GM23338 (cell line): ENCODE measurements at places on chromosomes 12 and 14. TPM values are rescaled to one million over a fixed set of nuclear protein-coding genes. Genes with fewer than 3 reads are reported as not detected.

GRCh38 chr12:31353750-31354708 is 28.1 kb upstream of the SINHCAF start:
- DNase-seq = no peak

GRCh38 chr12:128829861-128830504 is 6.2 kb upstream of the SLC15A4 start:
- DNase-seq = no peak

TAS2R30 gene
- 9.7 and 13.7 TPM in 2 replicates for total RNA-seq

IL25 gene
- total RNA-seq = not detected in 2 replicates

OR6C2 gene
- not detected in 2 replicates for total RNA-seq

DNA sequence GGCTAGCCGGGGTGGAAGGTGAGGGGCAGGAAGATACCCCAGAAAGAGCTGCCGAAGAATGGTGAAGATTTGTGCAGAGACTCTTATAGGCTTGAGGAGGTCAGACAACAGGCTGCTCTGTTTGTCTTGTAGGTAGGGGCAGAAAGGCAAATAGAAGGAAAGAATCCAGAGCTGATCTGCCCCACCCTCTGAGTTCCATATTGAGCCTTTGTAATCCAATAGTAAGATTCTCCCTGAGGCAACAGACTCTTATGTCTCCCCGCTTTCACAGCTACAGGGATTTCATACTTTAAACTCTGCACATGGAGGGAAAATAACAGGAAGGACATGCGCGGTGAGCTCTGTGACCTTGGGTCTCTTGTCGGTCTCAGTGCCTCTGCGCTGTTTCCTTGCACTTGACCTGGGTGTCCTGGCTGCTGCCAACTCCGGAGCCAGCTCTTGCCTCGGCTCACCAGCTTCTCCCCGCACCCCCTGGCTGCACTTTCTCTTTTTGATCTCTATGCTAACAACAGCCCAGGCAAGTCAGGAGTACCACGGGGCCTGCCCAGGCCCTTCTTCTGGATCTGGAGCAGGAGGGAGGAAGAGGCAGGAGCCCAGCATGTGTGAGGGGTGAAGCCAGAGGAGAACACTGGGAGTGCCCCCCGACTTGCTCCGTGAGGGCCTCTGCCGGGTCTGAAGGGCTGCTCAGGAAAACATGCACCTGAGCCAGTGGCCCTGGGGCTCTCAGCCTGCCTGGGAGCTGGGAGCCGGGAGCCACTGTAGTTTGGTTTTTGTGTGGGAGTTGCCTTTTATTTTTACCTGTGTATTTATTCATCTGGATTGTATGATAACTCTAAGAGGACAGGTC is 75.8 kb downstream of the PPP1R36 start:
- DNase-seq = no peak

DNA sequence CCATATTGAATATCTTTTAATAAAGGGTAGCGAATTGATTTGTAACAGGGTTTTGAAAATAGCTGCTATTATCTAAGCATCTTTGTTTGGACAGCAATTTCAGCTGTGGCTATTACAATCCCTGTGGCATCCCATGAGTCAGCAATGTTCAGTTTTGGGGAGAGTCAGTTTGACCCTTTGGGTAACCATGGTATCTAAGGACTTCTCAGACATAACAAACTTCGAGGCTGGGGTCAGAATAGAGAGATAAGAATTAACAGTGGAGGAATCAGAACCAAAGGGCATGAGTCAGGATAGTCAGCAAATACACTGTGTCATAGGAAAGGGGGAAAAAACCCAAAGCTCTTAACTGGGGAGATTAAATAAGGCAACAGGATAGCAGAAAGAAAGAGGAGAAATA is 11.7 kb upstream of the PTHLH start:
- DNase-seq = no peak

DNA sequence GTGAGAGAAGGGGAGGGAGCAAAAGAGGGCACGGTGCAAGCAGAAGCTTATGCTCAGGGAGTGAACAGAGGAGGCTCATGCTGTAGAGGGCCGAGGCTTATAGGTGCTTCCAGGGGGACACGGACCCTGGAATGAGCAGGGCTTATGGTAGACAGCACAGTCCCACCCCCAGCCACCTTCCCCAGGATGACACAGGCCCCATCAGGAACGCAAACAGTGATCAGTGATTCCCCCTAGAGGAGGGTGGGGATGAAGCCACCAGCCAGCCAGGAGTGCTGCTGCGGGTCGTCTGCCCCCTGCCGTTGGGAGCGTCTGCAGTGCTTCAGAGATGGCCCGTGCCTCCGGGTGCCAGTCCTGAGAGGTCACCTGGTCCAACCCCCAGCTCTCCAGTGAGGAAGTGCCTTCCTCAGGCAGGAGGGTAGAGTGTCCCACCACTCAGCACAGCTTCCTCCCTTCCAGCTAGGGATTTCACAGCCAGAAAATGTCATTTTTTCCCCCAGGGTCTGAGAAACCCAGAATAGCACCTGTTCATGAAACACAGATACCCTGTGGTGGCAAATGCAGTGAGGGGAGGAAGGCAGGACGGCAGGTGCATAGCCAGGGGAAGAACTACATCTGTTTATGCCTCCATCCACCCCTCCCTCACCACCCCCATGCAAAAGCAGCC is 60.7 kb downstream of the SLC6A12 start:
- DNase-seq = peak; percentile 90

- no peak for DNase-seq
These were observed 25.9 kb downstream of the SSH1 start for GRCh38 chr12:108831309-108831991.

- DNase-seq = no peak
These were observed 34.7 kb downstream of the SPATA7 start for GRCh38 chr14:88420187-88420586.

DNA sequence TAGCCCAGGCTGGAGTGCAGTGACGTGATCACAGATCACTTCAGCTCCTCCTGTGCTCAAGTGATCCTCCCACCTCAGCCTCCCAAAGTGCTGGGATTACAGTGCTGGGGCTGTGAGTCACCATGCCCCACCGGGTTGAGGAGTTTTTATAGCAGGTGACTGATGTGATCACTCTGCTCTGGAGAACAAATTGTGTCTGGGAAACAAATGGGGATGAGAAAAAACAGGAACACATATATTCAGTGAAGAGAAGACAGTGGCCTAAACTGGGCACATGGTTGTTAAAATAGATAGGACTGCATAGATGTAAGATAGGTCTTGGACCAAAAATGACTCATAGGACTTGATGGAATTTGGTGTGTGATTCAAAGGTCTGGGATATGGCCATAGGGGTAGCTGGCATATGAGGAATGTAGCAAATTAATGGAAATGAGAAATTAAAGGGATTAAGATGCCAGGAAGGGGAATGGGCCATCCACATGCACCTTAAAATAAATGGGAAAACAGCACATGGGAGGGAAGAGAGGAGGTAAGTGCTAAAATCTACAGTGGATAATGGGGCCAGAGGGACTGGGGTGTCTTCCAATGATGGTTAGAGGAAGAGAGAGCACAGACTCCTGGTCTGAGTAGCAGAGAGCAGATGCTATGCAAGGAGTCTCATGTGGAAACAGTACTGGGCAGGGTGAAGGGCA is 11.2 kb downstream of the BCAT1 start:
- DNase-seq = no peak

- DNase-seq = peak; percentile 94
These were observed 69.6 kb downstream of the MOK start for GRCh38 chr14:102235275-102235897.

- no peak for DNase-seq
These were observed 5.5 kb downstream of the TAPBPL start for GRCh38 chr12:6457220-6457945.

DNA sequence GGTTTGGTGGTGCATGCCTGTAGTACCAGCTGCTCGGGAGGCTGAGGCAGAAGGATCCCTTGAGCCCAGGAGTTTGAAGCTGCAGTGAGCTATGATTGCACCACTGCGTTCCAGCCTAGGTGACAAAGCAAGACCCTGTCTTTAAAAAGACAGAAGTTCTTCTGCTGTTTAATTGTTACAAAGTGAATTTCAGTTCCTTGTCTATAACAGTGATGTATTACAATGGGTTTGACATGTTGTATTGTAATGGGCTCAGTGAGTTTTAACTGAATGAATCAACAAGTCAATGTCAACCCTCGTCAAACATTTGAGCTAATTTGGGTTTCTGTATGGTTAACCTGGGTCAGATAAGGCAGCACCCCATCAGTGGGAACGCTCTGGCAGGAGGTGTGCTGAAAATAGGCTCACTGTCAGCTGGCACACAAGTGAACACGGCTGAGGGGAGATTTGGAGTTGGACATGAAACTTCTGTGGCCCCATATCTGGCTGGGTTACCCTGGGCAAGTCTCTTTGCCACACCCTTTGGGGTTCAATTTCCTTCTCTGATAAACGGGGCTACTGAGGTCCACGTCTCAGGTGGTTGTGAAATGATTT is 14.0 kb upstream of the TRPV4 start:
- DNase-seq = no peak

DNA sequence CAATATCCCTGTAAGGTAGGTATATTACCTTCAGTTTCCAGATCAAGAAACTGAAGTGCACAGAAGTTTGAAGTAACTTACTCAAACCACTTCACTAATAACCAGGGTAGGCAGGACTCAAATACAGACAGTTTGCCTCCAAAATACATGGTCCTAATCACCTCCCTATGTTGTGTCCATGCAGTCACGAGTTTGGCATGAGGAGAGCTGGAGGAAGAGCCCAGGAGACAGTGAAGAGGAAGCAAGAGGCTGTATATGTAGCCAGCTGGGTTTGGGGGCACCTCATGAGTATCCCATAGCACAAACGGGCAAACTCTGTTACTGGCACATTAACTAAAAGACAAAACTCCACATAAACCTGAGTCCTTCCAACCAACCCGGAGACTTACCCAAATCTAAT is 79.2 kb downstream of the DUSP16 start:
- no peak for DNase-seq

DNA sequence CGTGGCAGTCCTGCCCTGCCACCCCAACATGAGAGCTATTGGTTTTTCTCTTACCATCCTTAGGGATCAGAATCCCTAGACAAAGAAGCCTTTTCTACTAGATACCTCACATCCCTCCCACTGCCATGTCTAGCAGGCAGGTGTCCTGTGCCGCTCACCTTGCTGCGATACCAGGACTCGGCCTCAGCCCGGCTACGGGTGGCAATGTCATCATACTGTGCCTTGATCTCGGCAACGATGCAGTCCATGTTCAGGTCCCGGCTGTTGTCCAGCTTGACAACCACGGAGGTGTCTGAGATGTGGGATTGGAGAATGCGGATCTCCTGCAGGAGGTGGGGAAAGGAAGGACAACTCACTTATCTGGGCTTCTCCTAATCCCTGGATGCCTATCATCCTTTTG is 4.5 kb downstream of the KRT83 start:
- no peak for DNase-seq

GRCh38 chr14:98112194-98112780 is 1159.7 kb downstream of the BCL11B start:
- no peak for DNase-seq

GRCh38 chr12:114392909-114393308 is 13.0 kb downstream of the TBX5 start:
- no peak for DNase-seq

ART4 gene
- not detected in 2 replicates for total RNA-seq

- DNase-seq = no peak
These were observed 146.4 kb upstream of the PRICKLE1 start for GRCh38 chr12:42735861-42736361.

GRCh38 chr14:58769771-58770170 is 132.0 kb downstream of the DACT1 start:
- no peak for DNase-seq

RNASE3 gene
- not detected in 2 replicates for total RNA-seq

TMEM121 gene
- 0.93 and 1.3 TPM in 2 replicates for total RNA-seq

DNA sequence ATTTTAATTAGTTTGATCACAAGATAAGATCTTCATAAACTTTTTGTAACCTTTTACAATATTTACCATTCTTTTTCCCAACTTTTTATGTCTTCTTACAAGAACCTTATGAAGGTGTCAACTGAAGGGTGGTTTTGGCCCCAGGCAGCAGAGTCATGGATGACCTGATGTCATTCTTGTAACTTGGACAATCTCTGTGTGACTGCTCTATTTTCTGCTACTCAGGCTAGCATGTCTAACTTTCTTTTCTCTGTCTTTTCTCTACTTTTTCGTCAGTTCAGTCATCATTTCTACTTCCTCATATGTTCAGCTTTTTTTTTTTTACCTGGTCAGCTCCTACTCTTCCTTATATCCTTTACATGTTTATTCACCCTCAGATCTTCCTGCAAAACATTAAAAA is 150.7 kb upstream of the PTPRQ start:
- no peak for DNase-seq

DNA sequence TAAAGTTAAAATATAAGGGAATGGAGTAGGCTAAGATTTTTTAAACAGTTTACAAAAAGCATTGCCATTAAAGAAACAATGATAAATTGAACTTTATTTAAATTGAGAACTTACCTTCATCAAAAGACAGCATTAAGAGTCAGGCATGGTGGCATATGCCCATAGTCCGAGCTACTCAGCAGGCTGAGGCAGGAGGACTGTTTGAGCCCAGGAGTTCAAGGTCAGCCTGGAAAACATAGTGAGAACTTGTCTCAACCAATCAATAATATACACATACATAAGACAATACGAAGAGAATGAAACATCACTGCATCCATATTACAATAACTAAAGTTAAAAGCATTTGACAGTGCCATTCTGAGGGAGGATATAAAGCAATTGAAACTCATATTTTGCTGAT is 97.6 kb downstream of the FOXA1 start:
- no peak for DNase-seq

GRCh38 chr14:101721951-101722661 is 39.4 kb upstream of the PPP2R5C start:
- DNase-seq = peak; percentile 53

DNA sequence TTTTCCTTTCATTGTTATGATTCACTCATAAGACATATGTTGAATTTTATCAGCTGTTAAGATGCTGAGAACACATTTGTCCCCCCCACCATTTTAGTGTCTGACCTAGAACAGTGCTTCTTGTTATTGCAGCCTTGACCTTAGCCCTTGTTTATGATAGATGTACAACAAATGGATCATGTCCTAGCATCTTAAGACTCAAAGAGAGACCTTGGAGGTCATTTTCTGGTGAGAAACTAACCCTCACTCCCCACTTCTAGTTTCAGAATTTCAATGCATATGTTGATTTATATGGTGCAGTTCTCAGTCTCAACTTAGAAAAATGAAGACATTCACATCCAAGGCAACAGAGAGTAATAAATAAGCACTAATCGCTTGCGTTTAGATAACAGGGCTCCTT is 391.2 kb downstream of the AEBP2 start:
- DNase-seq = no peak

GRCh38 chr14:92702441-92702918 is 45.9 kb downstream of the LGMN start:
- DNase-seq = no peak

DNA sequence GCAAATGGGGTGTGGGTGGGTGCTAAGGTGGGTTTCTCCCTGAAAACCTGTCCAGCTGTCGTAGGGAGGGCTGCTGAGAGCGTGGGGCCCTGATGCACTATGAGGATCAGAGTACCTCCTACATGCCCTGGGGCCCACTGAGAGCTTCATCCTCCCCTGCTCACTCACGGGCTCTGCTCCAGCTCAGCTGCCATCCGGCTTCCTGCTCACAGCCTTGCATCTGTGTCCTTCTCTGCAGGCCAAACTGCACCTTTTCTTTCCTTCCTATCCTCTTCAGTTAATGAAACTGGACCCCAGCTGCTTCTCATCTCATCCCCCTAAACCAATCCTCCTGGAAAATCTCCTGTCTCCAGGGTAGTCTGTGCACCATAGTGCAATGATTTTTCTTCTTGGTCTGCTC is 22.2 kb upstream of the GPRC5D start:
- DNase-seq = no peak

HOXC11 gene
- not detected in 2 replicates for total RNA-seq

- DNase-seq = no peak
These were observed 26.2 kb upstream of the PLEKHG6 start for GRCh38 chr12:6284273-6284672.
